ENCODE measurements at places on chromosomes 2 and 18. TPM values are rescaled to one million over a fixed set of nuclear protein-coding genes. Genes with fewer than 3 reads are reported as not detected.
A peak's percentile ranks its signal among the peaks of the same experiment; 100 is the strongest.

DNA sequence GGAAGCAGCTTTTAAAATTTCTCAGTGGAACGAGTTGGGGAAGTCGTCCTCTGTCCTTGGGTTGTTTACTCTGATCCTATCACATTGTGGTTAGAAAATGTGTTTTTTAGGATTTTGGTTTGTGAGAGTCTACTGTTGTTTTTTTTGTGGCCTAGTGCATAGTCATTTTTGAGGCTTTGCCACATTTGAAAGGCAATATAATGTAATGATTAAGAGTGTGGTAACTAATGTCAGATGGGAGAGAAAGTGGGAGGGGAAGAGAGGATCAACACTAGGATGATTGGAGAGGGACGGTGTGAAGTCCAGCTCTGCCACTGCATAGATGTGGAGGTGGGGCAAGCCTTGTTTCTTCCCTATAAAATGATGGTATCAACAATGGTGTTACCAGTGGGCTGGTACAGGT lies 8.5 kb downstream of the SP140L start:
- DNase-seq, result no peak

Gene HNMT
- total RNA-seq, result 18.6 TPM

Gene PNKD
- total RNA-seq, result 114 TPM

DNA sequence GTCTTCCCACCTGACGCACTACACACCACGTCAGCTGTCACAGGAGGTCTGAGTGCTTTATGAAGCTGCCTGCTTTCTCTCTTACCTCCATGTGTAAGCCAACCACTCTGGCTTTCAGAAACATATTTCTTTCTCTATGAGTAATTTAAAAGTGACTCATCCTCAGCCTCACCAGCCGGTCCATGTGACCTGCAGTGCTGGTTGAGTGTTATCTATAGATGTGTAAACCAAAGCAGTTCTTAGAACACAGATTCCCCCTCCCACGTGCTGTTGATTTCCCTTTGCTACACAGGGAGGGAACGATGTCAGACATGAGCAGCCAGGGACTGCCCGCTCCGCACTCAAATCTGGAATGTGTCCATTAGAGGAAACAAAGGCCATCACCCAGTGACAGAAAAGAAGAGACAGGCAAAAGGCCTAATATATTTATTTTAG lies 157.8 kb downstream of the BCL2 start:
- no peak for DNase-seq

DNA sequence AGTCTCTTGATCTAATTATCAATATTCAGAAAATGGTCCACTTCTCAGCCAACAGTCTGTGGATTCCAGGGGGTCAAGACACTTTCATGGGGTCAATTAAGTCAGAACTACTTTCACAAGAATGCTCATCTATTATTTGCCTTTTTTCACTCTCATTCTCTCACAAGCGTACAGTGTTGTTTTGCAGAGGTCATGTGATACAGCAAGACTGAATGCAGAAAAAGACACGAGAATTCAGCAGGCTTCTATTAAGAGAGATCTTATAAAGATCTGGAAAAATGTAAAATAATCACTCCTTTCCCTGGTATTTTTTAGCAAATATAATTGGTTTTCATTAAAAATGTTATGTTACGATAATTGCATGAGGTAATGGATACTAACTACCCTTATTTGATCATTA lies 8.7 kb downstream of the RPRD1A start:
- no peak for DNase-seq

Gene SIX3
- total RNA-seq, result not detected

Gene ALPI
- total RNA-seq, result not detected

- peak; percentile 50 for DNase-seq
These were observed 85.6 kb downstream of the CD8B2 start for GRCh38 chr2:106572541-106573450.

DNA sequence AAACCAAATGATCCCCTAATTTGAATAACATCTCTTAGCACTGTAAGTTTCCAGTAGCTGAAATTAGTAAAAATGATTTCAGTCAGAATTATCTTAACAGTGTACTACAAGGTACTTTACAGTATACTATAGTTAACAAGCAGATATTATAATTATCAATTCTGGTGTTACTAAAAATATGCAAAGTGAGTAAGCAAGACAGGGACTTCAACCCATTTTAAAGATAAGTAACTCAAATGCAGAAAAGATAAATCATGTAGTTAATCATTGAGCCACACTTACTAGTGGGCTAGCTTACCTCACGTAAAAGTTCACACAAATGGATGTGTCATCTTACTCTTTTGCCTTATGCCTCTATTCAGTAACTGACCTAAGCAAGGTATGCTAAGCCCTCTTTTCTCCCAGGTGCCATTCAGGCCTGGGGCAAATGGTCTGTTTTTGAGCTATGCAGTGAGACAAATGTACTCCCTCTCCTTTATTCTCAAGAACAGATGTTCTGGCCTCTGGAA lies 101.0 kb downstream of the NBAS start:
- DNase-seq, result no peak

DNA sequence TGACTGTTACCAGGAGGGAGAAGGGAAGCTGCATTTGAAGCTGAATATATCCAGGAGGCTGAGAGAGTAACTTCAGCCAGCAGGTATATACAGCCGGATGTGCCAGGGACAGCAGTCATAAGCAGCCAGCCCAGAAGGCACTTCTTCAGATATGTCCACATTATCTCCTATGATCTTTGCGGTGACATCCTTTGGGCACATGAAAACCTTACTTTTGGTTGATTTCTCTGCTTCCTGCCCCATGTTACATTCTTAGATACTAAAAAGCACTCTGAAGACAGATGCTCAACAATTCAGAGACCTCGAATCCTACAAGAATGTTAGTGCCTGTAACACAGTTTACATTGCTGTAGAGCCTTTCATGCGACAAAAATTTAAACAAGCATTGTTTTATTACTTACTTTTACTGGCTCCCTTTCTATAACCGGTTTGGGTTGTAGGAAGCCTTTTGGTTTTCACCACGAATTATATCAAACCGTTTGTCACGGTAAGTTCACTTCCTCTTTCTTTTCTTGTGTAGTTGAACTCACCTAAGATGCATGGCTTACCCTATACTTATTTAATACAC lies 50.3 kb upstream of the TLK1 start:
- no peak for DNase-seq

Gene GLI2
- 2.3 TPM for total RNA-seq

GRCh38 chr2:96538487-96539214 lies 2.1 kb downstream of the ARID5A start:
- DNase-seq, result peak; percentile 83

Gene SCYGR4
- total RNA-seq, result not detected

DNA sequence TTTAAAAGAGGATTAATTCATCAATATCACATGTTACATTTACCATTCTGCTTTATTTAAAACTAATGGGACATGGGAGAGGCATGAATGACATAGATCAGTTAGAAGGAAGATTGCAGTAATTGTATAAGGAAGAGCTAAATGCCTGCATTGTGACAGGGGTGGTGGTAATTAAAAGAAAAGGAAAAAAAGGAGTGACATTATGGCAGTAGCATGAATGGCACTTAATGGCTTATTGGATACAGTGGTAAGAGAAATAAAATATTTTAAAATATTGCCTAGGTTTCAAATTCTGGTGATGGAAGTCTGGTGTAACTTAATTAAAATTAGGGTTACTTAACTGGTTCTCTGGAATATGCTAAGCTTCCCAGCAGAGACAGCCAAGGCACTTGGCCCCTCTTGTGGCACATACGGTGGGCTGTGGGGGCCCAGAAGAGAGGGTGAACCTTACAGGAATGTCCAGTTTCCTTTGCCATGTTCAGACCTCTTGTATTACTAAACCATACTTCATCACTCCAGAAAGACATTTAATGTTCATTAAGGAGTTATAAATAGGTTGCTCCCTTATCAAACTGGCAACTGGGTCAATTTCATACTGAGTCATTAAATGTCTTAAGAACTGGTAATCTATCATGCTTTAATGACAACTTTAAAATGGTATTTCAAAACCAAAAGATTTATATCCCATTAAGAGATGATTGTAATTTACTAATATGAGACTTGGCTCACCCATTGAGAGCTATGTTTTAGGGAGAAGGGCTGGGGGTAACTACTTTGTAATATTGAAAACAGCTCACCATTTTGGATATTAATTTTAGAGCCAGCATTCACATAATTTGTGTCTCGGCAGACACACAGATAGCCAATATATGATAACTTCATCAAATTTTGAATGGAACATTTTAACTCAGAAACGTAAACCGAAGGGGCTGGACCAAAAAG lies 798.9 kb upstream of the PIK3C3 start:
- DNase-seq, result no peak

Gene LYPD6B
- 4.3 TPM for total RNA-seq

DNA sequence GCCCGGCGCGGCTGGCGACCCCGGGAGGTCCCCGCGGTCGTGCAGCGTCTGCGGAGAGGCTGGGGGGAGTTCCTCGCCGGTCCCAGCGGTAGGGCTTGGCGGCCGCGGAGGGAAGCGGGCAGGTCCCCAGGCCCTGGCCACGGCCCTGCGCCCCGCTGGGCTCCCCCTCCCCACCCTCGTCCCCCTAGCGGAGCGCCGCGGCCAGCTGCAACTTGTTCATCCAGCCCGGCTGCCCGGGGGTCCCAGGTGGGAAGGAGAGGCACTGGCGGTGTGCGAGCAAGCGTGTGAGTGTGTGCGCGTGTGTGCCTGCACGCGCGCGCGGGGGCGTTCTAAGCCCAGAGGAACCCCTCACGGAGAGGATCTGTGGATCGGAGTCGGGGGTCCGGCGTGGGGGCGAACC lies 1.3 kb downstream of the PTPRM start:
- no peak for DNase-seq

- DNase-seq, result no peak
These were observed 154.1 kb upstream of the ZNF804A start for GRCh38 chr2:184444217-184444616.

GRCh38 chr2:123095219-123095835 lies 929.8 kb upstream of the CNTNAP5 start:
- DNase-seq, result no peak

Gene IL36G
- not detected for total RNA-seq

DNA sequence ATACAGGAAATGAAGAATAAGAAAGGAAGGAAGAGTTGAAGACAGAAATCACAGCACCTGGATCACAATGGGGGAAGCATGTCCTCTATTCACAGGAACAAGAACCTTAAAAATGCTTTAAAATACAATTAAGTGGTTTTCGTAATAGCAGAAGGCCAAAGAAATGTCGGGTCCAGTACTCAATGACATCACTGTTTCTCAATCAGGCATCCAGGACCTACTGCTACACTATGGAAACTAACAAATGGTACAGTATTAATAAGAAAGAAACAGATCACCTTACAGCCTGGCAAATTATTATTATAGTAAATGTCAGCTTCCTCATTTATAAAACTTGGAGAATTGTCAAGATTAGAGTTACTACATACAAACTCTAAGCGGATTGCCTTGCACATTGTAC lies 15.8 kb downstream of the HNRNPLL start:
- DNase-seq, result no peak

Gene SCYGR5
- not detected for total RNA-seq

DNA sequence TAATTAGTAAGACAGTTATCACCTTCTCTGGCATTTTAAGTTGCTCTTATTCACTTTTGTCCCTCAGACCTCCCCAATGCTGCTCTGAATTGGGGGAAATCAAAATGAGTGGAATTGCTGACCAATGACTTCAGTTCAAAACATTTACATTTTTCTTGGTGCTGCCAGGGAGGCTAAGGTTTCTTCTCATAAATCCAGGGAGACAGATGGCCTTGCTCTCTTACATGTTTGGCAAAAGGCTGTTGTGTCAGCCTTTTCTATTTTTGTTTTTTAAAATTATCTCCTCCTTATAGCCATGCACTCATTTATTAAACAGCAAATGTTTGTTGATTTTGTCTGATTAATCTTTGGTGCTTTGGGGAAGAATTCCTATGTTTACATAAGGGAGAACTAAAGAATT lies 82.0 kb downstream of the GALNT13 start:
- DNase-seq, result no peak

Gene RBBP8
- total RNA-seq, result 21.2 TPM

DNA sequence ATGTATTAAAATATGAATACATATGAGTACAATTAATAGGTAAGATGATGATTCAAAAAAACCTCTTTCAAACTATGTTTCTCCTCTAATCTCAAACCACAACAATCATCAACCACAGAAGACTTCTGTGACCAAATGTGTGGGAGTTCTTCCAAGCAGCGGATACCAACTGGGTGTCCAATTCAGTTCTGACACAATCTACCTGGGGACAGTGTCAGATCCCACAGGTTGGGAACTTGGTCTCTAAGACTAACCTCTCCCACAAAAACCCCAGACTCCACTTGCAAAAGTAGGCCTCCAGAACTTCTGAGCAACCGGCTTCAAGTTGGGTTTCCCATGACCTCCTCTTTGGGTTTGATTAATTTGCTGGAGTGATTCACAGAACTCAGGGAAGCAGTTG lies 26.9 kb downstream of the FASTKD1 start:
- no peak for DNase-seq

DNA sequence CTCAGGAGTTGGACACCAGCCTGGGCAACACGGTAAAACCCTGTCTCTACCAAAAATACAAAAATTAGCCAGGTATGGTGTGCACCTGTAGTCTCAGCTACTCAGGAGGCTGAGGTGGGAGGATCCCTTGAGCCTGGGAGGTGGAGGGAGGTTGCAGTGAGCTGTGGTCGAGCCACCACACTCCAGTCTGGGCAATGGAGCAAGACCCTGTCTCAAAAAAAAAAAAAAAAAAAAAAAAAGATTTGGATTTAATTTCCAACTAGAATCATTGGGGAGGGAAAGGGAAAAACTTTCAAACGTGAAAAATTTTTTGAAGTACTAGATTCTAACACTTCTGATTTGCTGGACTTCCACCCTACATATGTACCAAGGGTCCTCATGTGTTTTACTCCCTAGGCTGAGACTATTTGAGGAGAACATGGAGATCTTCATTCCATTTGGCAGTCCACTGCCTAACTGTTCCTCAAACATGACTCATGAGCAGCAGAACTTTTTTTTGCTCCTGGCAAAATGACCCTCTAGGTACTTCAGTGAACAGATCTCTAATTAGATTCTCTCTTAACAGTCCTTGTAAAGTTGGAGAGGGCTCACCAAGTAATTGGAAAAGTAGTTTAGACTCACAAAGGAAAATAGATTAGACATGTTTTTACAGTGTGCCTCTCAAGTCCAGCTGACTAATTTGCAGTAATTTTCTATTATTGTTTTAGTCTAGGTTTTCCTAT lies 267.6 kb downstream of the METTL4 start:
- DNase-seq, result no peak

Gene MPP4
- total RNA-seq, result 1.4 TPM

DNA sequence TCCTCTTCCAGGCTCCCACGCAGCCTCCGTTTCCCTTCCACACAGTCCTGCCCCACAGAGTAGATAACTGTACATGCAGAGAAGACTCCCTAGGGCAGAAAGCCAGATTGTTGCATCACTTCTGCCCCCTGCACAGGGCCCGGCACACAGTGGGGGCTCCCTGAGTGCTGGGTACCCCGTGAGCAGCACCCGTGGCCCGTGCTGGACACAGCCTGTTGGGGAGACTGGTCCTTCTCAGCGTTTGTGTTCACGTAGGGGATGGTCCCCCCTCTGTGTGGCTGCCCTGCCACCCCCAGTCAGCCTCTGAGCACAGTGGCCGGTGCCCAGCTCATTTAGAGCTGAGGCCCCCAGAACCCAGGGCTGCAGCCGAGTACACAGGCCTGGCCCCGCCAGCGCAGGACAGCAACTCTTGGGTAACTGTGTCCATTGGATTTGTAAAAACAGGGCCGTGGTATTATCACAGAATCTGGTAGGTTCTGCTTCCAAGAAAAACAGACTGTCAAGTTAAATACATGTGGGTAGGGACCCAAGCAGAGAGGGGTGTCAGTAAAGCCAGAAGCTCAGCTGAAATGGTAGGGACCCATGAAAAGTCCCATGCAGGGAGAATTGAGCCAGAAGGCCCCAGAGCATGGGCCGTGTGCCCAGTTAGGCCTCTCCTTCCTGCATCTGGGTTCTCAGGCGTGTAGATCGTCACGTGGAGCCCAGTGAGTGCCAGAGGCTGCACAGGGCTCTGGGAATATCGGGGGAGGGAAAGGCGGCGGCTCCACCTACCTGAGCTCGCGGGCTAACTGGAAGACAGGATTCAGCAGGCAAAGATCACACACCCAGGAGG lies 257.3 kb downstream of the ATAD2B start:
- DNase-seq, result no peak
